KG1 (cell line): ENCODE measurements at places on chromosomes 6 and 20.

- no peak for DNase-seq
Measured at GRCh38 chr20:59777331-59777725, 156.1 kb downstream of the SYCP2 start.

GRCh38 chr6:100167585-100167984, 173.6 kb upstream of the MCHR2 start:
- no peak for DNase-seq

GRCh38 chr20:3691897-3692296, 10.1 kb upstream of the ADAM33 start:
- no peak for DNase-seq

DNA sequence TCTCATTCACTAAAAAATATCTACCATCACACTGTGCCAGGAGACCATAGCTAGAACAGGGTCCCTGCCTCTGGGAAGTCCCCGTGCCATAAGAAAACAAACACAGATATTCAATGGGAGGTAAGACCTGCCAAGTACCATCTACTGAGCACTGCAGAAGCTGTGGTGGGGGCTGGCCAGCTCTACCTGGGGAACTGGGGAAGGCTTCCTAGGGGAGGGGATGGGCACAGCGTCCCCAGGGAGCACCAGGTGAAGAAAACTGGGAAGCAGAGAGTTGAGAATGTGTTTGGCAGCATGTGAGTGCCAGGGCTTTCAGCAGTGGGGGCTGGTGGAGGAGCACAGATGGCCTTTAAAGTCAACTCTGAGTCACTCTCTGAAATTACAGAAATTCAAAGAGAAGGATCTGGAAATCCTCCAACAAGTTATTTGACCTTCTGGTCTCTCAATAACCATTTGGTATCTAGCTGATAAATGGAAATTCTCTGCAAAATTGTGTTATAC, 85.2 kb downstream of the SHLD1 start:
- DNase-seq, result no peak

- DNase-seq, result no peak
Measured at GRCh38 chr20:37081717-37082289, 14.0 kb downstream of the RBL1 start.

DNA sequence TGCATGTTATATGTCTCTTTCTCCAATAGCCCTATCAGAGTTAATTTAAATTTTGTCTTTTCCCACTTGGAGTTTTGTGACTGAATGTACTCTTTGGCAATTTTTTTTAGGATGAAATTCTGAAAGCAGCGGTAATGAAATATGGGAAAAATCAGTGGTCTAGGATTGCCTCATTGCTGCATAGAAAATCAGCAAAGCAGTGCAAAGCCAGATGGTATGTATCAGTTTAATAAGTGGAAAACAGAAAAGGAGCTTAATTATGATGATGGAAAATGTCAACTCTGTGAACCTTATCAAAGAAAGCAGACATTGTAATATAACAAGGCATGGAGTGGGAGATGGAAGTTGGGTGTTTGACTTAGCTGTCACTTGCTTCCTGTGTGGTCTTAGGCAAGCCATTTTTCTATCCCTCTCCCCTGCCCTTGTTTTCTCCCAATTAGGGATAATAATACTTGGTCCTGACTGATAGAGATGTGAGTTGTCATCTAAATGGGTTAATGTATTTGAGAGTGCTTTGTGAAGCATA, 2.7 kb downstream of the CDC5L start:
- no peak for DNase-seq

- no peak for DNase-seq
Measured at GRCh38 chr6:151330130-151330696, 61.1 kb downstream of the ZBTB2 start.

GRCh38 chr6:21258665-21259064, 334.9 kb upstream of the SOX4 start:
- DNase-seq, result no peak

DNA sequence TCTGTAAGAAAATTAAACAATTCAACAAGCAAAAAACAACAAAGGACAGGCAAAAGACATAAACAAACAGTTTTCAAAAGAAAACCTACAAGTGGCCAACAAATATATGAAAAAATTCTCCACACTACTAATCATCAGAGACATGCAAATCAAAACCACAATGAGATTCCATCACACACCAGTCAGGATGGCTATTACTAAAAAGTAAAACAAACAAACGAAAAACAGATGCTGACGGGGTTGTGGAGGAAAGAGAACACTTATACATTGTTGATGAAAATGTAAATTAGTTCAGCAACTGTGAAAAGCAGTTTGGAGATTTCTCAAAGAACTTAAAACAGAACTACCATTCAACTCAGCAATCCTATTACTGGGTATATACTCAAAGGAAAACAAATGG, 537.6 kb downstream of the HDGFL1 start:
- DNase-seq, result no peak

- DNase-seq, result no peak
Measured at GRCh38 chr20:53080687-53080962, 108.5 kb downstream of the TSHZ2 start.

DNA sequence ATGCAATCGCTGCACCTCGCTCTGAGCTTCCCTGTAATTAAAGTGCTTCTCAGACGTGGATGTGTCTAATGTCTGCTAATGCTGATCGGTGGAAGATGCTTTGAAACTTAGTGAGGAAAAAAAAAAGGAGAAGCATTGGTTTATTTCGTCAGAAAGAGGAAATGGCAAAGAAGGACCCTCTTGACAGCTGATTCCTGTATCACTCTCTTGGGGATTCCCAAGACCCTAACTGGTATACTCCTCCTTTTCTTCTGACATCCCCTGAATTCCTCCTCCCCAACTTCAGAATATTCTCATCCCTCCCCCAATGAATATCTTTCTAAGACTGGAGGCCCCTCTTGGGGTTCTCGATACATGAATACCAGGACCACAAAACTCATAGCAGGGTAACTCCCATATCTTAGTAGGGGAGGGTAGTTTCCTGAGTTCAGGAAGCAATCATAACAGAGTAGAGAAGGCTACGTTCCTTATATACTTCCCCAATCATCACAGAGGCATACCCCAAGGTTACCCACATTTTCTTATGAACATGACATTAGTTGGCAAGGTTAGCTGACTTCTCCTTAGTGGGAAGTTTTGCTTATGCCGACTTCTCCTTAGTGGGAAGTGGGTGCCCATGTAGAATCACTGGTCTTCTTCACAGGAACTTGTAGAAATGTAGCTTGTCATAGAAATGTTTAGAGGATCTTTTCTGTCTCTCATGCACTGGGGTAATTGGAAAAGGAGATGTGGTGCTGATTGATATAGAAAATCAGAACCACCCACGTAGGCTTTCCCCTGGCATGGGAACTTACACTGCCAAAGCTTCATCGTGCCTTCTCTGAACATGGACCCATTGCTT, 63.8 kb upstream of the ATXN1 start:
- peak; percentile 28 for DNase-seq

DNA sequence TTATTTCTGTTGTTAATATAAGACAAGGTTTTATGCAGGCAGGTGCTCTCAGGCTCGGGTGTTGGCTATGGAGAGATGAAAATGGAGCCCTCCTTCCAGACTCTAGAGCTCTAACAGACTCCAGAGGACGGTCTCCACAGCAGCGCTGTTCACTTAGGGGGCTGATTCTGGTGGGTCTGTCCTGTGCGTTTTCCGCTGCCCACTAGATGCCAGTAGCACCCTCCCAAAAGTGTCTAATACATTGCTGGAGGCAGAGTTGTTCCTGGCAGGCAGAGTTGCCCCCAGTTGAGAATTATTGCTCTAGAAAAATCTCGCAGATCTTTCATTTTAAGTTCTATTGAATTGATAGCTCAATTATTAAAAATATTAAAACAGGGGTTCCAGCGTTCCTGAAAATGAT, 109.9 kb downstream of the MAP3K4 start:
- DNase-seq, result no peak

- DNase-seq, result no peak
Measured at GRCh38 chr6:95545686-95546085, 31.6 kb upstream of the MANEA start.

GRCh38 chr6:124033501-124033900, 229.8 kb downstream of the NKAIN2 start:
- DNase-seq, result no peak

GRCh38 chr6:80179695-80180094, 73.2 kb downstream of the BCKDHB start:
- no peak for DNase-seq

- DNase-seq, result no peak
Measured at GRCh38 chr20:21237956-21238799, 65.0 kb upstream of the XRN2 start.

DNA sequence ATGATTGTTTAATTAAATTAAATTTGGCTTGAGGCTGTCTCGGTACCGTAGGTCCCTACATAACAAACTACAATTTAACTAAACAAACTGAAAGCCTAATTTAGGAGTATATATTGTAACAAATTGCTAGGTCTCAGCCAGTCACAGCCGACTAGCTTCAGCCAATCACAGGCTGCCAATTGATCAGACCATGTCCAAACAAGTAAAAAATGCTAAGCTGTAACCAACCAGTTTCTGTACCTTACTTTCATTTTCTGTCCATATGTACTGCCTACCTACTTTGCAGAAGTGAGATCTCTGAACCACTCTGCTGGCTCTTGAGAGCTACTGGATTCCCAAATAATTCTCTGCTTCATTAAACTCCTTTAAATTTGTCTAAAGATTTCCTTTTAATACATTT, 648.0 kb upstream of the GJE1 start:
- DNase-seq, result peak; percentile 15

DNA sequence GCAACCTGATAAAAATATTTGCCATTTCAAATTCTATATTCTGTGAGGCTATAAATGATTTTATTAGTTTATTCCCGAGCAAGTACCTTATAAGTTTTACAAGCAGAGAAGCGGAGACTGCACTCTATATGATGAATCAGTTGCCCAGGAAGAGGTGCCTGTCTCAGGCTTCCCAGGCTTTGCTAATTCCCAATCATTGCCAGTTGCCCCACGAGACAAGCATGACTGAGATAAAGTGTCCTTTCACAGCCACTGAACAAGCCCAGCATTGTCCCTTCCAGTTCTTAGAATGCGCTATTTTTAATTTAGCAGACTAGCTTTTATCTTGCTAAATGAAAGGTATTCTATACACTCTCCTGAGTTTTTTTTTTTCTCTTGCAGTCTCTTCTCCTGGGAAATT, 260.7 kb downstream of the ALDH8A1 start:
- DNase-seq, result no peak

DNA sequence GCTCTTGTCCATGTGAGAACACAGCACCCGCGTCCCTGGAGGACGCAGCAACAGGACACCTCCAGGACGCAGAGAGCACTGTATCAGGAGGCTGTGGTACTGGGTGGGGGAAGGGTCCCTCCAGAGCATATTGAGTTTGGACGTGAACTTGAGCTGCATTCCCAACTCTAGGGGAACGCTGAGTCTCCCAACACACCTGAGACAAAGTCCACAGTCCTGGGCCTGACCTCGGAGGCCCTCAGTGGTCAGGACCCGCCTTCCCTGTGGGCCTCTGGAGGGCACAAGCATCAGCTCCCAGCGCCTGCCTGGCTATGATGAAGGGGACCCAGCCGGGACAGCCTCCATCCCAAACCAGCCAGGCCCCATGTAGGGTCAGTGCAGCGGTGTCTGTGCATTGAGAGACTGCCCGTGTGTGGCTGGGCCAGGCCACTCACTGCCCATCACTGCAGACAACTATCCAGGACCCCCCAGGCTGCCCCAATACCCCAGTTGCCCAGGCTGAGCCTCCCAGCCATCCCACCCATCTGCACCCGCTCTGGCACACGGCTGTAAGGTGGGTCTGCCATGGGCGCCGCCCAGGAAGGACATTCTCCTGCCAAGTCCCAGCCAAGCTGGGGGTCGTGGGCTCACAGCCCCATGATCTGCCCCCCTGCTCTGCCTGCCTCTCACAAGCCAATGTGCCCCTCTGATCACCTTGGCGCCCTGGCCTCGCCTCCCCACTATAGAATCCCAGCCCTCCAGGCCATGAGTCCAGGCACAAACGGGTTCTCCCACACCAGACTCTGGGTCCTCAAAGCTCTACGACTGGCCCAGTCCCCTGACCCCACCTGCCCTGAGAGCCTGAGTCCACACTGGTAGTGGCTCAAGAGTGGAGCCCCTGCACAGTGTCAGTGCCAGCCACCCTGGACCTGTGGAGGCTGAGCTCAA, 115.7 kb downstream of the TAF4 start:
- no peak for DNase-seq

DNA sequence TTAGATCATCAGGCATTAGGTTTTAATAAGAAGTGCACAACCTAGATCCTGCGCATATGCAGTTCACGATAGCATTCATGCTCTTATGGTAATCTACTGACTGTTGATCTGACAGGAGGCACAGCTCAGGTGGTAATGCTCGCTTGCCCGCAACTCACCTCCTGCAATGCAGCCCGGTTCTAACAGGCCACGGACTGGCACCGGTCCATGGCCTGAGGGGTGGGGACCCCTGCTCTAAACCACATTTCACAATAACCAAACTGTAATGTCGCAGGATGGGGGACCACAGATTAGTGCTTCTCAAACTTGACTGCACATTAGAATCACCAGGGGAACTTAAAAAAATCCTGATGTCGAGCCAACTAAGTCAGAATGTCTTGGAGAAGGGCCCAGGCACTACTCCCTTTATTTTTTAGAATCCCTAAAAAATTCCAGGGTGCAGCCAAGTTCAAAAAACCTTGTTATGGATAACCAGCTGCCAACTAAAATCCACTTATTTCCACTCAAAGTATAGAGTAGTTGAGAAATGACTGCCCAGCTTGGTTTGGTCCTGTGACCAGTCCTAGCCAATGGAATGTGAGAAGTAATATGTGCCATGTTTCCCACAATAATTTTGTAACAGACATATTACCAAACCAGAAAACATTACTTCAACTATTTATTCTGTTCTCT, 3.1 kb downstream of the SHPRH start:
- DNase-seq, result no peak

- DNase-seq, result no peak
Measured at GRCh38 chr6:52086741-52087140, 672 bp downstream of the PKHD1 start.

GRCh38 chr6:85726206-85726605, 83.5 kb upstream of the SYNCRIP start:
- DNase-seq, result no peak

- no peak for DNase-seq
Measured at GRCh38 chr6:18712595-18712994, 325.4 kb downstream of the RNF144B start.

GRCh38 chr6:2952557-2953095, 18.7 kb downstream of the SERPINB6 start:
- no peak for DNase-seq

GRCh38 chr6:43313813-43314212, 5.2 kb upstream of the CRIP3 start:
- no peak for DNase-seq

DNA sequence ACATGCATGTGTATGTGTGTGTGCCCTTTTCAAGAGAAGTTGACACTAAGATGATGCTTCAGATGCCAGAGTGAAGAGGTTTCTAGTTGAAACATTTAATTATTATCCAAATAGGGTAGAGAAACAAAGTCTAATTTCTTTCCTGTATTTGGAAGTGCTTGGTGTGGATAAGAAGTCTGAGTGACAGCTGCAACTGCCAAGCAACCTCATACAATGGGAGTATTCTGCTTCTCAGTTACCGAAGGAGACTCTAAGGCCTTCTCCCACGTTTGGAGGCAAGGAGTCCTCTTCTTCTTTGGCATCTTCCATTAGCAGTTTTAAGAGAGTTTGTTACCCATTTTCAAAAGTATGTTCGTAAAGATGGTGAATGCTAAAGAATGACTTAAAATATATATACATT, 82.4 kb downstream of the HDGFL1 start:
- no peak for DNase-seq

- DNase-seq, result no peak
Measured at GRCh38 chr20:46820682-46821081, 74.0 kb upstream of the EYA2 start.

- DNase-seq, result no peak
Measured at GRCh38 chr20:6663751-6664388, 103.6 kb upstream of the BMP2 start.

- no peak for DNase-seq
Measured at GRCh38 chr20:39105551-39105950, 143.4 kb downstream of the DHX35 start.
